ENCODE measurements at places on chromosomes 12 and 14.

DNA sequence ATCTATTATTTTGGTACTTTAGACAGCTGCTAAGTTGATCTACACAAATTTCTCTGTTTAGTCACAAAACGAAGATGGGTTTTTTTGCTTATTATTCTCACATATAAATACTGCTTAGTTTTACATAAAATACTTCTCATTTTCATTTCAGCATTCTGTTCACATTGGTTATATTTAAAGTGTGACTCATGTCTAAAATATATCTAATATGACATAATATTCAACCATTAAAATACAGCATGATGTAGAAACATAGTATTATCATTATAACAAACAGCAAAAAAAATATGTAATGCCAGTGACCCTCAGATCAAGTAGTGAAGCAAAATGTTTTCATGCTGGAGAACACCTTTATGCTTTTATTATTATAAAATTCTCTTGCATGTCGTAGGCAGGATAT, 63.7 kb downstream of the SH2B3 start:
- DNase-seq: no peak

DNA sequence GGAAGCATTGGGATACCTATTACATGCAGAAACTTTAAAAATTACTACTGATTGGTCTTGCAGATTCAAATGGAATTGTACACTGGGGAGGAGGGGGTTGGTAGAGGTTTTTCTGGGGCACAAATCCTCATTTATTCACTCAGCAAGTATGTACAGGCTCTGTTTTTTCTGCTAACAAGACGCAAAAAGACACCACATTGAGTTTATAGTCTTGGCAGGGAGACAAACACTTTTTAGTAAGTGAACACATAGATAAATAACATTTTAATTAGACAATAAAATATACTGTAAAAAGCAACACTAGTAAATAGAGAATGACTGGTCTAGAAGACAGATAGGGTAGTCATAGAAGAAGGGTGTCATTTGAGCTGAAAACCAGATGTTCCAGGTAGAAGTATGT, 23.8 kb downstream of the GLIPR1L2 start:
- DNase-seq: no peak

- DNase-seq: no peak
Measured at GRCh38 chr14:72686832-72687231, 207.1 kb downstream of the DPF3 start.

GRCh38 chr12:52050116-52050757, 1.0 kb upstream of the NR4A1 start:
- no peak for DNase-seq

- no peak for DNase-seq
Measured at GRCh38 chr12:103139876-103140275, 182.4 kb downstream of the ASCL1 start.

DNA sequence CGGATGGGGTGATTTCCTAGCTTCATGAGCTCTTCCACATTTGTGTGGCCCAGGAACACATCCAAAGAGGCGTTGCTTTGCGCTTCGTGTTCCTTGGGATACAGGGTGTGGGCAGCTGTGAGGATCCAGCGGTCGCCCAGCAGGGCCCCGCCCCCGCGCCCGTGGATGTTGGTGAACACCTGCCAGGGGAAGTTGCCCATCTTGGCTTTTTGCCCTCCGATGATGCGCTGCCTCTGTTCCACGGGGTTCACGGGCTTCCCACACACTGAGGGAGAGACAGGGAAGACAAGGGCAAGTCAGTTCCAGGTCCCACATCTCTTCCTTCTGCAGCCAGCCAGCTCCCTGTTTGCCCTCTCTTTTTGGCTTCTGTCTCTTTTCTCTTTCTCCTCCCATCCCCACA, 11.2 kb downstream of the C1R start:
- no peak for DNase-seq

DNA sequence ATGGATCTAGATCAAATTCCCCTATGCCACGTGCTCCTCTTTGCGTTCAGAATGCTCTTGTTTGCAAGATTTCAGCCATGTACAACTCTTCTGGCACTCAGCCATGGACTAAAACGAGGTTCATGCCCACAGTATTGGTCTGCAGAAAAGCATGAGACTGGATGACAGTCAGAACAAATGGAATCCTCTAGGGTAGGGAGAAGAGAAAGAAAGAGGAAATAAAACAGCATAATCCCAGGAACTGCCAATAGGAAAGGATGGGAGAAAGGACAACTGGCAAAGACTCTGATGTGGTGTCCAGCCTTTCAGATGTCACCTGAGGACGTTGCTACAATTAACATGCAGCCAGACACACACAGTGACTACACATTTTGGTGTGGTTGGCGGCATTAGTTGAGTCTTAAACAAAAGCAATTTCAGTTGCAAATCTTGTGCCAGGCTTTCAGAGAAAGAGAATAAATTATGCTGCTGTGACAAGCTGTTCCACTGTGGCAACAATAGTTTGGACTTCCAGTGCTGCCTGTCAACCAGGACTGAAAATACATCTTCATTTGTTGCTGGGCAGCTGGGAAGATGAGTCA, 338.0 kb downstream of the RGS6 start:
- no peak for DNase-seq

DNA sequence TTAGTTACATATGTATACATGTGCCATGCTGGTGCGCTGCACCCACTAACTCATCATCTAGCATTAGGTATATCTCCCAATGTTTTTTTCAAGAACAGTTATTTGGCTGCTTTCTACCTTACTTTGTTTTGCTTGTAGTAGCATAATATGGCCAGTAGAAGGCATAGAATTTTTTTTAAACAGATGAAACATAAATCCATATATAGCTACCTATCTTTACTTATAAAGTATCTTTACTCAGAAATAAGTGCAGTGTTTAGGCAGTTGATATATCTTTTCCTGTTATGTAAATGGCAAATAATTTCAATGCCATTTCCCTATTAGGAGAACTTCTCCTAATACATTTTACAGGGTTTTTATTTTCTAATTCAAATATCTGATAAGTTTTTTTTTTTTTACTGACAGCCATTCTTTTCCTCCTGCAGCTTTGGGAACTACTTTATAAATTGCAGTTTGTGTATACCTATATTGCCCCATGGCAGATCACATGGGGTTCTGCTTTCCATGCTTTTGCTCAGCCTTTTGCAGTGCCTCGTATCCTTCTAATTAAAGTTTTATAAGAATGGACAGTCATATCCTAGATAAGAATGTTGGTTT, 143.1 kb downstream of the PCNX1 start:
- DNase-seq: peak; percentile 35

GRCh38 chr14:84390010-84390409, 1139.9 kb upstream of the FLRT2 start:
- DNase-seq: no peak

- DNase-seq: no peak
Measured at GRCh38 chr12:131232036-131232435, 278.3 kb downstream of the ADGRD1 start.

GRCh38 chr12:7872566-7873319, at the start of gene SLC2A14:
TSS of gene SLC2A14 (minus strand) at chr12:7872915. CDS start at chr12:7869880, 3,035 bp downstream.
- DNase-seq: no peak

DNA sequence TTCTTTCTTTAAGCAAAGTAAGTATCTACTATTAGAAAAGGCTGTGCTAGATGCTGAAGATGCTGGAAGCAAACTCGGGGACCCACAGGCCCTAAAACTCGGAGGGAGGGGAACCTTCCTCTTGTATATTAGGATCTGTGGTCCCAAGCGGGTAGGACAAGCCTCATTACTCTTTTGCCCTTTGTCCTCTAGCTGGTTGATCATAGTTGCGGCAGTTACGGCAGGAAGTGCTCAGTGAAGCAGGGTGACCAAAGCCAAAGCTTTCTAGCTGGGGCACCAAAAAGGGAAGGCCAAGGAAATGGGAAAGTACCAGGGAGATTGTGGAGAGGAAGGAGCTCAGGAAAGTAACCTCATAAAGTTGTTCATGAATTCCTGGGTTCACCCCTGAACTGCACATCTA, 76.3 kb downstream of the SCFD1 start:
- DNase-seq: no peak

- DNase-seq: no peak
Measured at GRCh38 chr14:69153152-69153872, 393 bp upstream of the DCAF5 start.
